Stimulated activated CD8-positive, alpha-beta memory T cell treated with anti-CD3 and anti-CD28 coated beads, Interleukin-7, amount 100 ng/mL, for 24 hours (primary cell): ENCODE measurements at places on chromosomes 2 and 18.

DNA sequence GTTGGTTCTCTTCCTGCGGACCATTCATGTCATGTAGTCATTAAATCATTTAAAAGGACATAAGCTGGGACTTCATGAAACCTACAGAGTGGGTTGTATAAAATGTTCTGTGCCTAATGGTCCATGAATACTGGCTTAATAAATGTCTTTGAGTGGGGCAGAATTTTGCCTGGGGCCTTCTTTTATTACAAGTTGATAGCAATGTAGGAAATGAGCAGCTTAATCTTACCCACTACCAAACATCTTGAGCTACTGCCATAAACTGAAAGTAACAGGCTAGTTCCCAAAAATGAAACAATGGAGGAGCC, 130.9 kb downstream of the TMEM17 start:
- DNase-seq, result no peak

GRCh38 chr2:145339646-145340045, 819.7 kb upstream of the ZEB2 start:
- DNase-seq, result no peak

DNA sequence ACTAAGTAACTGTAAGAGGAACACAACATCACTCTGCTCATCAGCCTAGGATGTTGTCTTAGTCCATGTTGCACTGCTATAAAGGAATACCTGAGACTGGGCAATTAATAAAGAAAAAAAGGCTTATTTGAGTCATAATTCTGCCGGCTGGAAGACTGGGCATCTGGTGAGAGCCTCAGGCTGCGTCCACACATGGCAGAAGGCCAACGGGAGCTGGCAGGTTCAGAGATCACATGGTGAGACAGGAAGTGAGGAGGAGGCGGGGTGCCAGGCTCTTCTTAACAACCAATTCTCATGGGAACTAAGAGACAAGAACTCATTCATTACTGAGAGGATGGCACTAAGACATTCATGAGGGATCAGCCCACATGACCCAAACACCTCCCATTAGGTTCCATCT, 46.8 kb downstream of the EPG5 start:
- no peak for DNase-seq

DNA sequence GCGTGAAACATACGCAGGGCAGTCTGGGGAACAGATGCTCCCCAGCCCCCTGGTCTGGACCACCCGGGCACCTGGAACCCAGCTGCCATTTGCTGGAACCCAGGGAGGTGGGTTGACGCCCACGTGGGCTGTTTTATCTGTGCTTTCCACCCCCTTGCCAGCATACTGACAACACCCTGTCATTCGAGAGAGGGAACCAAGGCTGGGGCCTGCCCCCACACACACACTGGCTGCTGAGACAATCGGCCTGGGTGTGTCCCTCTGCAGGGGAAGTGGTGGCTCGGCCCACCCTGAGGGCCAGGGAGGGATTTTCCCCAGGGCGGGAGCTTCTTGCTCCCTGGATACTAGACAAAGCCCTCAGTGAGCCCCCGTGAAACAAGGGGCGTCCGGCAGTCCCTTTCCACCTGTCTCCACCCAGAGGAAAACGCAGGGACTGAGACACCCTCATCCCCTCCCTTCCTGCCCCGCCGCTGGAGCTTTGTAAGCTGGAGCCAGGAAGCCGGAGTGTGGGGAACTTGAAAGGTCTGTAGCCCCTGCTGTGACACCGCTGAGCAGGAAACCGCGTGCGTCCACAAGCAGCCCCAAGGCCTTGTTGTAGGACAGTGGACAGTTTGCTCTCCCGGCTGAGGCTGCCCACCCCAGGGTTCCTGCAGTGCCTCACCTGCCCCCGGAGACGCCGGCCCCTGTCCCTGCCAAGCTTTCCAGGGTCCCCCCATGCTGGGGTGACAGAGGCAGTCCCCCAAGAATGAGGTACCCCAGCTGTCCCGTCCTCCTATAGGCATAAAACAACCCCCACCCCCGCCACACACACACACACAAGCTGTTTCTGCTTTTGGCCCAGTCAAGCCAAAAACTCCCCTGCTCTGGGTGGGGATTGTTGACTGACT, 14.1 kb upstream of the KLF11 start:
- no peak for DNase-seq

GRCh38 chr18:74412116-74412880, 44.8 kb downstream of the DIPK1C start:
- DNase-seq, result no peak

- no peak for DNase-seq
These were observed 457.3 kb upstream of the ID2 start for GRCh38 chr2:8224347-8225190.

- DNase-seq, result no peak
These were observed 392.4 kb downstream of the RNF144A start for GRCh38 chr2:7309582-7309981.

DNA sequence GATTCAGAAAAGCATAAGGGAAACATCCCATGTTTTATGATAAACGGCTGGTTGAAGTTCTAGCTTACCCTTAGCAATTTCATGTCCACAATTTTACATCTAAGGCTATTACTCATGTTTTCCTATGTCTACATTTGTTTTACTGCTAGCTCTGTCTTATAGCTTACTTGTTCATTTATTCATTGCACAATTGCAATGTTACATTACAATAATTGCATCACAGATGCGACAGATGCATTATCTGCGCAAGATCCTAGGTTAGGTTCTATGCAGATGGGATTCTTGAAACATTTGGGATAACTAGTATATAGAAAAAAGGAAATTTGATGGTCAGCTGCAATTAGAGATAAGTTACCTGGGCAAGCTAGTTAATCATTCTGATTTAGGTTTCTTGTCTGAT, 108.4 kb downstream of the ARHGAP28 start:
- DNase-seq, result no peak

DNA sequence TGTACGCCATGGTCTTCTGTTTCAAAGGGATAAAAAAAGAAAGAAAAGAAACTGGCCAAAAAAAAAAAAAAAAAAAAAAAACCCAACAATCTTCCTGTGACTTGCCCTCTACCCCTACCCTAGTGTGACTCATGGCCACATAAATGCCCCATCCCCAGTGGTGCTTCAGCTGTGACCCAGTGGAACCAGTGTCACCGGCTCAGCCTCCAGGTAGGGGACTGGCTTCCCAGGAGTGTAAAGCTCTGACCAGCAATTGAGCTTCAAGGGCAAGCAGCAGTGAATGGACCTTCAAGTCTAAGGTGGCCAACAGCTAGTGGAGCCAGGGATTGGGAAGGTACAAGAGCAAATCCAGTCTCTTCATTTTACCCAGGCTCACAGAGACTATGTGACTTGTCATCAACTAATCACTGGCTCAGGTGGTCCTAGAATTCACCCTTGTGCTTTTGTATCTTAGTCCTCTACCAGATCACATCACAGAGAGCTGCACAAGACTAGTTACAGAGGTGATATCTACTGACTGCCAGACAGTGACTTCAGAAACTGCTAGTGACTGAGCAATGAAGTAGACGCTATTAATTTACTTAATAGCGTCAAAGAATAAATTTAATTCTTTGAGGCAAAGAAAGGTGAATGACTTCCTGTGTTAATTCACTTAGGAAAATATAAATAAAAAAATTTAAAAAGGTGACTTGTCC, 1.3 kb upstream of the TGFBRAP1 start:
- no peak for DNase-seq

GRCh38 chr2:45748239-45748638, 96.8 kb downstream of the PRKCE start:
- DNase-seq, result no peak

DNA sequence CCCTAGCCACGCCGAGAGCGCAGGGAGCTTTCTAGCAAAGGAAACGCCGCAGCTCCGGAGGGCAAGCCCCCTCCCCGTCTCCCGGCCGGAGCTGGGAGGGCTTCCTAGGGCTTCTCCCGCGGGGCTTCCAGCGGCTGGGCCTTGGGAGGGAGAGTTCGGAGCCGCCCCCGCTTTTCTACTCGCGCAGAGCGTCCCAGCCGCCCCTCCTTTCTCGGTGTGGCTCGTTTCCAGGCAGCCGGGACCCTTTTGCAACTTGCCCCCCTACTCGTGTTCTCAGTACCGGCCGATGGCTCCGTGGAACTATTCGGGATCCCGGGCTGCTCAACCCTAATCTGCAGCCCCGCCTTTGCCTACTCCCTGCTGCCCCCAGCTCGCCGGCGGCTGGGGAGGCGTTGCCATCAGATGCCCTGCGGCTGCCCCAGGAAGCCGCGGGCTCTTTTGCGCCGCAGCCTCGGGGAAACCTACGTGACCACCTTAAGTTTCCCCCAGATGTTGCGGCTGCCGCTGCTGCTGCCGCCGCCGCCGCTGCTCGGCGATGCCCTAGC, 1.5 kb upstream of the NR4A2 start:
- DNase-seq, result no peak

GRCh38 chr18:21489119-21489750, 111.3 kb downstream of the ESCO1 start:
- no peak for DNase-seq

GRCh38 chr18:76219023-76219422, 276.0 kb downstream of the ZNF516 start:
- no peak for DNase-seq

DNA sequence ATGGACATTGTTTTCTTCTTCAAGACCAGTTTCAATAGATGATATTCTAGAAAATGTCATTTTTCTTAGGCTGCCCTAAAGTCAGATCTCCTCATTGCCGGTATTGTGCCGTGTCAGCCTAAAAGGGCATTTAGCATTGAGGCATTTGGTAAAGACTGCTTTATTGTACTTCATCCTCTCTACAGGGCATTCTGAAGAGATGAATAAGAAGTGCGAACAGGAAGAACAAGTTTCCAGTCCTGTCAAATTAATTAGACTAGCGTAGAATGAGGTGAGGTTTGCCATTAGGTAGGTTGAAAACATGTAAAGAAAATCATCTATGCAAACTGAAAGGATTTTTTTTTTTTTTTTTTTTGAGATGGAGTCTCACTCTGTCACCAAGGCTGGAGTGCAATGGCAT, 60.6 kb downstream of the ETAA1 start:
- DNase-seq, result no peak

GRCh38 chr2:210707900-210708299, 151.5 kb downstream of the CPS1 start:
- DNase-seq, result no peak

DNA sequence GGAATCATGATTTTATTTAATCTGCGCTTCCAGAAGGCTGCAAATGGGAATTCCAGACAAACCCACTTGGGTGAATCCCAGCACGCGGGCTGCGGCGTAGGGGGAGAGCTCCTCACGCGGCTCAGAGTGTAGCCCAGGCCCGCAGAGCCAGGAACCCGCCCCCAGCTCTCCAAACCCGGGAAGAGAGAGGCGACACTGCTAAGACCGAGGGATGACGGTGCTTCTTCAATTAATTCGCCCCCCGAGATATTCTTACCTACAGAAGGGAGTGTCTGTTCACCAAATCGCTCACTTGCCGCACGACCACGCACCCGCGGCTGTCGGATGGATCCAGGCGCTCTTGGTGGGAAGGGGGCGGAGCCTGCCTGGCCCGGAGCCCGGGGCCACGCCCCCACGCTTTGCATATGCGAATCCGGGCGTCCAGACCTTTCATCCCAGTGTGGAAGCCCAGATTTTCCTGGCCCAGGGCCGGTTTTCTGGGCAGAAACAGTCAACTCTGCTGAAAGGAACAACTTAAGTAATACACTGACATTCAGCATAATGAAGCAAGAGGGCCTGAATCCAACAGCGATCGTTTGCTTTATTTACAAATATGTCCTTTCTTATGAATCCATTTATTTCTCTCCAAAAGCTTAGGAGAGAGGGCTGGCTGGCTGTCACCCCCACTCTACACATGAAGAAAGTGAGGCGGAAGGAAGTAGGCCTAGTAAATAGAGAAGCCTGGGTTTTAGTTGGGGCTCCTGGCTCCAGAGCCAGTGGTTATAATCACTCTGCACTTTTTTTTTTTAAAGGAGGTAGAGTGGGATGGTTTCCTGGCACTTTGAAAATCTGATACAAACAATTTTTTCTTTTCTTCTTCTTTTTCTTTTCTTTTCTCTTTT, at the start of gene SLC19A3:
Gene SLC19A3, minus strand, starts transcription at position 342 of the 881 bp plus-strand sequence. CDS start 15,710 bp downstream, outside the sequence.
- DNase-seq, result no peak

GRCh38 chr2:204434660-204435462, 110.4 kb upstream of the PARD3B start:
- no peak for DNase-seq

DNA sequence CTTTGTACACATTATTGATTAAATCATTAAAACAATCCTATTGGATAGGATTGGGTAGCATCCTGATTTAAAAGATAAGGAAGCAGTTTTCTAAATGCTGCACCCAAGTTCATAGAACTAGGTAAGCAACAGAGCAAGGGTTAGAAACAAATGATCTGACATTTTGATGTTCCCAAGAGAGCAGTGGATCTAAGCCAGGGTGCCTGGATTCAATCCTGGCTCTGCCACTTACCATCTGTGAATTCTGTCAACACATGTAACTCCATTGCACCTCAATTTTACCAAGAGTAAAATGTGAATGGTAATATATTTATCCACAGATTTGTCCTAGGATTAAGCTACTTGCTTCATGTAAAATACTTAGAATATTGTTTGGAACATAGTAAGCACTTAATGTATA, 982.6 kb upstream of the FANCL start:
- DNase-seq, result no peak

DNA sequence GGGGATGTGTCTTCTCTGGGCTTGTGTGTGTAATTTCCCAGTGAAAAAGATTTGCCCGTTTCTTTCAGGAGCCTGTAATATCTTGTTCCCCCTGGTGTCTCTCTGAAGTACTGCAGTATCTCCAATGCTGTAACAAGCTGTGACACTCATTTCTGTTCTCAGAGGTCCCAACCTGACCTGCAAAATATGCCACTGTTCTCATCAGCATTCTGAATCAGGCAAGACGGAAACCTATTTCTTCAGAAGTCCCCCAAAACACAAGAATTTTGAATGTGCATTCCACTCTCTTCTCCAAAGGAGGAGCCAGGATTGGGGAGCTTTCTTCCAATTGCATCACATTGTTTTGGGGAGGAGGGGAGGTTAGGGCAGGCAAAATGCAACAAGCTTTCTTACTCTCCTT, 77.0 kb upstream of the CNGA3 start:
- DNase-seq, result no peak

DNA sequence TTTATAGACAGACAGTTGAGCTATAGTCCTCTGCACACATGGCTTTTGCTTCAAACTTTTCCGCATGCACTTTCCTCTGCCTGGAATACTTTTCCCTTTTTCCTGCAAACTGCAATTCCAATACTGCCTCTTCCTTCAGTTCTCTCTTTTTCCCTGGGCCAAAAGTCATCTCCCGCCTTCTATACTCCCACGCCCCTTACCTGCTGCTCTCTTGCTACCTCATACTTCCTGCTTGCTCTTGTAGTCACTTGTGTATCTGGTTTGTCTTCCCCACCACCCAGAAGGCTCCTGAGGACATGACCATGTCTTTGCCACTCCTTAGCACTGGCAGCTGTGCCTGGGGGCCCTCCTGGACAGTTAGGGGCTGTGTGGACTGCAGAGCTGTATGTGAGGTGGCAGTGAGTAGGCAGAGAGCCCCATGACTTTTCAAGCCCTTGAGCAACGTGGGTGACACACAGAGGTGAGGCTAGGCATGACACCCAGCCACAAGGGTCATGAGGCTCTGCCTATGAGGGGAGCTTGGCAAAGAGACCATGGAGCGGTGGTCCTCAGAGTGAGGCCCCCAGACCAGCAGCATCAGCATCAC, 23.2 kb downstream of the SPEG start:
- no peak for DNase-seq
